Heart left ventricle (tissue), 16 donors: ENCODE measurements at places on chromosomes 7 and 10.
A peak's percentile ranks its signal among the peaks of the same experiment; 100 is the strongest.

DNA sequence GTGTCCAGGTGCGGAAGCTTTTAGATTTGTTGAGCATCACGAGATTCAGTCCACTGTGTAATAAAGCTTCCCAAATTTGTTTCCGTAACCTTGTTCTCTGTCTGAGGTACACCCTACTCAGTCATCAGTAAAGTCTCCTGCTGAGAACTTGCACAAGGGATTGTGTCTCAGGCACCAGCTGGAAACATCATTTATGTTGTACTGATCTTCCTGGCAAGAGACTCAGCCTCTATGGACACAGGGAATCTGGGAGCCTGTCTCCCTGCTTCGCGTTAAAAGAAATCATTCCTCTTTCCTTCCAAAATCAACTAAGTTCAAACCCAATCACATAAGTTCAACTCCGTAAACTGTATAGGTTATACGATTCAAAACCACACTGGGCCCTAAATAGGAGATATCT is 336.8 kb downstream of the GPR37 start:
- no peak for DNase-seq

DNA sequence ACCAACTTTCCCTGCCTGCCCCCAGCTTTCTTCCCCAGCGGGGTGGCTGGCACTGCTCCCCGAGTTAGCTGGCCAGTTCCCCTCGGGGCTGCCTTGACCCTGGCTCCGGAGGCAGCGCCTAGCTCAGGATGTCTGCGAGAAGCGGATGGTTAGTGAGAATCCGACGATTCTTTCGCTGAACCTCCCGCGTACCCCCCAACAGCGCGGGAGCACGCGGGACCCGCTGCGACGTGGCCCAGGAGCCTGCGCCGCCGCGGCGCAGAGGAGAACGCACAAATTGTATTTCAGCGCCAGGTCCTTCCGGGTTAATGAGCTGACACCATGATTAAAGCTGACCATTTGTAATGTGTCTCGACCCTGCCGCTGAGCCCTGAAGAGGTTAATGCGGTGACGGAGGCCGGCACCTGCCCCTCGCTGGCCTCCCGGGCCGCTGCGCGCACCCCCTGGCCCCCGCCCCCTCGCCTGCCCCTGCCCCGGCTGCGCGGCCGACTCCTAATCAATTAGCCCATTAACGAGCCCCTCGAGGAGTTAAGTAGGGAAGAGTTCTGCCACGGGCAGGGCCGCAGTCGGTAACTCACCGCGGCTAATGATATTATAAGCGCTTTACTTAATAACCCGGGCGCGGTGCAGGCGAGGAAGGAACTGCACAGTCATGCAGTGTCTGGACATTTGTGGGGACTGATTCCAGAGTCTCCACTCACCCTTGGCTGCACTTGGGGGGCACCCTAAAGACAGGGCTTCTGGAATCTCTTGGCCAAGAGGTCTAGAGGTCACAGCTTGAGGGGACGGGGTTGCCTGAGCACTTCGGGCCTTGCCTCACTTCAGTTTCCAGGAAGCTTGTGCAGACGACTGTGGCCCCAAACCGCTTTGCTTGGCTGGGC is 1.7 kb upstream of the HMX2 start:
- DNase-seq, result no peak

DNA sequence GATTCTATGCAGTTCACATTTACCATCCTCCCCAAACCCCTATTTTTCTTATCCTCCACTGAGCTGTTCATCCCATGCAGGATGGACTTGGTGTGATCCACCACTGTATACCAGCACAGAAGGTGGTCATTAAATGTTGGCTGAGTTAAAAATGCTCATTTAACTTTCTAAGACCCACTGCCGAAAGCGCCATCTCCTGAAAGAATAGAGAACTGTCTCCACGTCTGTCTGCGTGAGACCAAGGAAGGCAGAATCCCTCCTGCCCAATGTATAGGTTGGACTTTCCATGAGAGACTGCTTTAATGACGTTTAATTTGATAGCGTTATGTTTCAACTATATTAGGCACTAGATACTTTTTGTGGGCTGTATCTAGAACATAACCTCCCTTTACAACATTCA is 124.3 kb downstream of the GPAM start:
- no peak for DNase-seq

GRCh38 chr10:59465088-59465487 is 102.7 kb upstream of the FAM13C start:
- DNase-seq, result no peak

DNA sequence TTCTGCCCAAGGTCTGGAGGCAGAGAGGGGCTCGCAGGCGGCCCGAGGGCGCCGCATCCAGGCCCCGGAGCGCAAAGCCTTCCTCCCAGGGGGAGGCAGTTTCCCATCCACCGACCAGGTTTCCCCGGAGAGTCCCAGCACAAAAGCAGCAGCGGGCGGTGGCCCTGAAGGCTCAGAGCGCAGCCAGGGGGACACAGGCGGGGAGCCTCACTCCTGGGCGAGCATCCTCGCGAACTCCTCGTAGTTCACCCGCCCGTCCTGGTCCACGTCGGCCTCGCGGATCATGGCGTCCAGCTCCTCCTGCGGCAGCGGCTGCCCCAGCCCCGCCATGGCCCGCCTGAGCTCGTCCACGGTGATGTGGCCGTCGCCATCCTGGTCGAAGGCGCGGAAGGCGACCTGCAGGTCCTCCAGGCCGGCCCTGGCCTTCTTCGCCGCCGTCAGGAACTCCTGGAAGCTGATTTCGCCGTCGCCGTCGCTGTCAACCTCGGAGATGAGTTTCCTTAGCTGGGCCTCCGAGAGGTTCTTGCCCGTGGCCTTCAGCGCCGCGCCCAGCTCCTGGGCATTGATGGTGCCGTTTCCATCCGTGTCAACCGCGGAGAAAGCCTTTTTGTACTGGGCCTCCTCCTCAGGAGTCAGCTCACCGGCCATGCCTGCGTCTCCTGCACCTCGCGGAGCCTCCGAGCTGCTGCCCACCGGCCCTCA is 428 bp downstream of the CALML5 start:
- no peak for DNase-seq

DNA sequence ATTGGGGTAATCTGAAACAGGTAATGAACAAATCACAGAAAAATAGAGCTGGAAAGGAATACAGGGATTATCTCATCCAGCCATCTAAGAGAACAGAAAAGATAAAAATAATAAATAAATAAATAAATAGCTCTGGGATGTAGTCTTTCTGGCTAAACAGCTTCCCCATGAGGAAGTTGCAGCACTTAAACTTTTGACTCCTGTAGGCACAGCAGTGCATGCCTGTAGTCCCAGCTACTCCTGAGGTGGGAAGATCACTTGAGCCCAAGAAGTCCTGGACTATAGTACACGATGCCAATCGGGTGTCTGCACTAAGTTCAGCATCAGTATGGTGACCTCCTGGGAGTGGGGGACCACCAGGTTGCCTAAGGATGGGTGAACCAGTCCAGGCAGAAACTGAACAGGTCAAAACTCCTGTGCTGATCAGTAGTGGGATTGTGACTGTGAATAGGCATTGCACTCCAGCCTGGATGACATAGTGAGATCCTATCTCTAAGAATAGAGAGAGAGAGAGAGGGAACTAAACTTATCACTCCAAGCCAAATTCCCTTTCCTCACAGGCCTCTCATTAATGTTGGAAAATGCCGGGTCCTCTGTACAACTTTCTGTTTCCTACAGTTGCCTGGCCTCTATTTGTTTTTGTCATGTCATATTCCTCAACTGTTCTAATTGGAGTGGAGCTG is 61.7 kb upstream of the CDK13 start:
- DNase-seq, result no peak

DNA sequence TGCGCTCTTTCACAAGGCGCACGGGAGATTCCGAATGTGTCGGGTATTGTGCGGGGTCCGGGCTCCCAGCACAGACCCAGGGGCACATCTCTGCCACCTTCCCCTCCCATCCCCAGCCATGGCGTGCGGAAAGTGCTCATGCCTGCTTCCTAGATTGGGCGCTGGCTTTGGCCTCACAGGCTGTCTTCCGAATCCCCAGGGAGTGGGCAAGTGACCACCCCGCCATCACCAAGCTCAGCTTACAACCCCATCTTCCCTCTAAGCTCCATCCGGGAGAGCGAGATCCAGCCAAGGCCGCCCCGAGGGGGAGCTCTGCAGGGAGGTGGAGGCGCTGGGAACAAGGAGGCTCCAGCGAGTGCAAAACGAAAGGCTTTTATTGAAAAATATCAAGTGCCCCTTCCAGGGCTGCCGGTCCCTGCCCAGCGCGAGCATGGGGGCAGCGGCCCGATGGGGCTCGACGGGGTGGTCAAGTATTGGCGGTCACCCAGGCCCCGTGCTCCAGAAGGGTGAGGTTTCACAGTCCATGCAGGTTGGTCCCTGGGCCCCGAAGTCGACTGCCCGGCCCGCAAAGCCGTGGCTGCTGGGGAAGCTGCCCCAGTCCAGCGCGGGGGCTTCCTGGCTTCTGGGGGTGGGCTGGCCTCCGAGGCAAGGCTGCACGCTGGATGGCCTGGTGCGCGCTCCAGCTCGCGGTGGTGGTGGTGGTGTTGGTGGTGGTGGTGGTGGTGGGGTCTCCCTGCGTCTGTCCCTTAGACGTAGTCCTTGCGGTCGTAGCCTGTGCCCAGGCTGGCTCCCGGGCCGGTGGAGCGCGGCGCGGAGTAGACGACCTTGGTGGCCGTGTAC is 1.2 kb downstream of the CLDN3 start:
- DNase-seq, result no peak

DNA sequence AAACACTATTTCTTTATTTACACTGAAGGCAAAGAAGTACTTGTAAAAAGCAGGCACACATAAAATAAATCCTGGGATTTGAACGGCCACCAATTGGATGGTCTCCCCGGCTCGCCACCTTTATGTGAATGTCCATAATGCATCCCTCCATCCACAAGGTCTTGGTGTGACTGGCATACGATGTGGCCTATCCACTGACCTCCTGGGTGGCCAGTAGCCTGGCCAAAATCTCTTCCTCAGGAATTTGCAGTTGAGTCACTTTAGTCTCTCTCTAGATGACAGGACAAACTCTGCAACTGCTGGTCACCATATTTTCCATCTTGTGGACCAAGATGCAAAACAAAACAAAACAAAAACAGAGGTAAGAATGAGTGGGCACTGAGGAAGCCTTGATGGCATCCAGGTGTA is 39.1 kb downstream of the CDK1 start:
- DNase-seq, result no peak

- no peak for DNase-seq
Observed at GRCh38 chr7:140638173-140638791, 2.3 kb downstream of the DENND2A start.

- DNase-seq, result no peak
Observed at GRCh38 chr7:55485501-55486191, 86.7 kb downstream of the VOPP1 start.

GRCh38 chr7:100720671-100721504 is 620 bp downstream of the EPO start:
- peak; percentile 53 for DNase-seq

DNA sequence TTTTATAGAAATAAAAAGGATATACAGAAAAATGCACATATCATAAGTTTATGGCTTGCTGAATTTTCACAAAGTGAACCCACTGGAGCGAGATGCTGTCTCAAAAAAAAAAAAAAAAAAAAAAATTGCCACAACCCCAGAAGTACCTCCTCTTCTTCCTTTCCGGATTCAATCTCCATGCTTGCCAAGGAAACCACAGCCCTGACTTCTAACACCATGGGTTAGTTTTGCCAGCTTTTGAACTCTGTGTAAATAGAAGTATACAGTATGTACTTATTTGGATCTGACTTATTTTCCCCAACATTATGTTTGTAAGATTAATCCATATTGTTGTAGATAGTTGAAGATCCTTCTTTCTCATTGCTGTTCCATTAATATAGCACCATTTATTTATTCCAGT is 40.0 kb downstream of the FANK1 start:
- DNase-seq, result no peak

DNA sequence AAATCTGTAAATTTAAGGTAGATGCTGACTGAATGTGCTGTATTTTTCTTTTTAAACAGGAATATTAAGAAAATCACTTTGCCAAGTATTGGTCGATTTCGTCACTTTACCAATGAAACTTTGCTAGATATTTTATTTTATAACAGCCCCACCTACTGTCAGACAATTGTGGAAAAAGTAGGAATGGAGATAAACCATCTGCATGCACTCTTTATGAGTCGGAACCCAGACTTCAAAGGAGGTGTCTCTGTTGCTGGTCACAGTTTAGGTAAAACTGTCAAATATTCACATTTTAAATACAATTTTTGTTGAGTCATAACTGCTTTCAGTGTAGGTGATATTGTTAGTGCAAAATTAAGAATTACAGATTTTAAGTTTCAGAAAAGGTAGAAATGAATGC is 25.2 kb downstream of the SEC23IP start:
- DNase-seq, result no peak

DNA sequence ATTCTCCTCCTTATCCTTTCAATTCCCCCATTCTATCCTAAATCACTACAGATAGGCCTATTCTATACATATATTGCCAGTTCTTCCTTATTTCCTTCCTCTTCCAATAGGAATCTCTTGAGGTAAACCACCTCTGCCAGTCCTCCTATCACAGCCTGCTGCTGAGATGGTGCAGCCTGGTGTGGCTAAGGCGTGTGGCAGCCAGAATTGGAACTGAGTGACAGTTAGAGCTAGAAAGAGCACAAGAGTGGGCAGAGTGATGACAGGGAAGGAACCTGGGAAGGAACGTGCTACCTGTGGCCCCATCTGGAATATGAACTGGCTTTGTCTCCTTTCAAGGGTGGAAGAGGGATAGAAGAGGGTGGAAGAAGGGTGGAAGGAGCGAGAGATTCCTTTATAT is 187.7 kb downstream of the HECW1 start:
- no peak for DNase-seq

GRCh38 chr7:95999481-95999880 is 227.1 kb downstream of the DYNC1I1 start:
- DNase-seq, result no peak

- DNase-seq, result no peak
Observed at GRCh38 chr10:76311752-76312636, 880.6 kb downstream of the LRMDA start.

GRCh38 chr10:34241226-34242000 is 573.7 kb downstream of the PARD3 start:
- peak; percentile 44 for DNase-seq

DNA sequence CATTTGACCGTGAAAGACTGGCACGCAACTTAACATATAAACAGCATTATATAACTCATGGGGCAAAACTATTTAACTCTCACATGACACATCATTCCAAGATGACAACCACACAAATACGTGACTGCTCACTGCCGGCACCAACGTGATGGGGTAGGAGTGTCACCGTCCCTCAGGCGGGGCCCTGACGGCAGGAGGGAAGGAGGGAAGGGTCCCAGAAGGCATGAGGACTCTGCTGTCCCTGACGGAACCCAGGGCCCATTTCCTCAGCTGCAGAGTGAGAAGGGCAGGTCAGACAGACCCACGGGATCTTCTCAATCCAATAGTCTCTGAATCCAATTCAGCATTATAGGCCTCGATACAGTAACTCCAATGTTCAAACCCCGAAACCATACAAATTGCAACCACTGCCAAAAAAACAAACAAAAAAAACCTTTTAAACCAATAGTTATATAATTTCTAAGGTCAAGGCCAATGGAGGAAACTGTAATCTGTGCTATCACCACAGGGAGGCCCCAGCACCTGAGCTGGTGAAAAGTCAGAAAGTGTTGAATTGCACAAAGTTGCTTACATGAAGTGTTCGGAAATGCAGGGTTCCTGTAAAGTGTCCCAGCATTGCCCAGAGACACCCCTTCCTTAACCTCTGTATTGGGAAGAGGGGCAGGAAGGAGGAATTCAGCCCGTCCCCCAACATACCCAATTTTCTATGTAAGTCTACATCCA is 137.4 kb downstream of the TNS3 start:
- DNase-seq, result no peak
